ENCODE measurements at places on chromosomes 12 and 14.
A peak's percentile ranks its signal among the peaks of the same experiment; 100 is the strongest.

DNA sequence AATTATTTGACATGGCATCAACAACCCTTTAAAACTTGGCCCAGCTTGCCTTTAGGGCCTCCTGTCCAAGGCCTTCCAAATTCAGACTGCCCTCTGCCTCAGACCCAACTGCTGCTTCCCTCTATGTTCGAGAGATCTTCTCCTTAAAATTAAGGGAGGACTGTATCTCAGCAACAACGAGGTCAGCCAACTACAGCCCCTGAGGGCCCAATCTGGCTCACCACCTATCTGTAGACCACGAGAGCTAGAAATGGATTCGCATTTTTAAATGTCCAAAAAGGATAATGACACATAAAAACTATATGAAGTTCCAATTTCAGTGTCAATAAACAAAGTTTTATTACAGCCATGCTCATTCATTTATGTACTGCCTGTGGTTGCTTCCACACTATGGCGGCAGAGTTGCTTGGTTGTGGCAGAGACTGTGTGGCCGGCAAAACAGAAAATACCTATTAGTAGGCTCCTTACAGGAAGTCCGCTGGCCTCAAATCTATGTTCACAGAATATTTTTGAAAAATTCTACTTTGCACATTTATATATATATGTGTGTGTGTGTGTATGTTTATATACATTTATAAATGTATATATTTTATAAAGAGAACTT is 1026.9 kb downstream of the BCL11B start:
- DNase-seq = no peak

- no peak for DNase-seq
Measured at GRCh38 chr12:18824287-18824686, 86.4 kb downstream of the CAPZA3 start.

DNA sequence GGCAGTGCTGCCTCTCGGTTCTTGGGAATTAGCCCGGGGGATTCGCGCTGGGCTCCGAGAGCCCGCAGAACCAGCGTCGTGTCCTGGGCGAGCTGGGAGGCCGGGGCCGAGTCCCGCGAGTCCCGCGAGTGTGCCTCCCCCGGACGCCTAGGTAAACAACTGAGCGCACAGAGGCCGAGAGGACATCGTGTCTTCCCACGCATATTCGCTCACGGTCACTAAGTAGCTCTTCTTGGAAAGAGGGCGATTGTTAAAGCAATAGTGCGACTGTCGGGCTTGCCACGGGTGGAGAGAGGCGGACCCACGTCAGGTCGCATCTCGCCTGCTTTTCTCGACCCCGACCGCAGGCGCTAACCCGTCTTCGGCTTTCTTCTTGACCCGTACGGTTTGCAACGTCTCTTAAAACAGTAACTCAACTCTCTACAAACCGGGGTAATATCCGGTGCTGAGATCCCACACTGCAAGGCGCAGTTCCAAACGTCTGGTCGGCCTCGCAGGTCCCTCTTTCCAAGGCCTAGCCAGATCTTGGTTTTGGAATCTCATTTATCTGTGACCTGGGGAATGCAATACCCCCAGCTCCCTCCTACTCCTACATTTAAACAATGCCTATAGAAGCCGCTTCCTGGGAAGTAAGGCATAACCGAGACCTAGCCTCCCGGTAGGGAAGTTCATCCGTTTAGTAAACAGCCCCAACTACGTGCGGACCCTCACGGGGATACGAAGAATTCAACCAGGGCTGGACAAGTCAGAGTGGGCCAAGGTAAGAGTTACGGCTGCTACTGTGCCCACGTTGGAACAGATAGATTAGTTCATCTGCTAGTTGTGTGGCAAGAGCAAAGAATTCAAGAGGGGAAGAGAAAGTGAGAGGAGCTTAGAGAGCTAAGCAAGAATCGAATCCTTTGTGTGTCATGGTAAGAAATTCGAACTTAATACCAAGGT is 736 bp upstream of the PHLDA1 start:
- DNase-seq = peak; percentile 58

GRCh38 chr12:94145191-94145983 is 3.0 kb upstream of the PLXNC1 start:
- DNase-seq = no peak

DNA sequence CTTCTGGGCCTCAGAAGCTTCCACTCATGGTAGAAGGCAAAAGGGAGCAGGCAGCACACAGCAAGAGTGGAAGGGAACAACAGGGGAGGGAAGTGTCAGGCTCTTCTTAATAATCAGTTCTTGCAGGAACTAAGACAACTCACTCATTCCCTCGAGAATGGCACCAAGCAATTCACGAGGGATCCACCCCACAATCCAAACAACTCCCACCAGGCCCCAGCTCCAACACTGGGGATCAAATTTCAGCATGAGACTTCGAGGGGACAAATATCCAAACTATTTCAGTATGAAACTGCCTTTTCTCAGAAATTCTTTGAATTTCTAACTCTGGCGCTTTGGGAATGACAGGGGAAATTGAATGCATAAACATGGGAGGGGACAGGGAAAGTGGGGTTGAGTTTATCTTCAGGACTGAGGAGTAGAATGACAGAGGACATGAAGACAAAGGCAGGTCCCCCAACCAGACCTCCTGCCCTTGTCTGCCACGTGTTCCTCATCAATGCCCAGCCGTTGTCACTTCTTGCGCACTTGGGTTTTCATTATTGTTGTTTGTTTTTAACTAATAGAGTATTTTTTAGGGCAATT is 24.6 kb upstream of the APOF start:
- DNase-seq = no peak

DNA sequence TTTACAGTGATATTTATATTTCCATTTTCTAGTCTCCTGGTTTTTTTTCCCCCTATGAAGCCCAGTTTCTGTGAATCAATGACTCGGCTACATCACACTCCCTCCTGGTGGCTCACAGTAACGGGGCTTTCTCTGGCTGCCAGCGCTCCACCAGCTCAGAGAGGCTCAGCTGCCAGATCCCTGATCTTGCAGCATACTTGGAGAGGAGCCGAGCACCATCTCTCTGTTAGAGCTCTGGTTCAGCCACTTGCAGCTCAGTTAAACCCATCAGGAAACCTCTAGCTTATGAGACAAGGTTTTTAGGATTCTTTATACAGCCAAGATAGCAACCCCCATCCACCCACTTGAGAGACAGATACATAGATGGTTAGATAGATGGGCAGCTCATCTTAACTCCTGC is 74.6 kb downstream of the CIT start:
- peak; percentile 82 for DNase-seq

- no peak for DNase-seq
Measured at GRCh38 chr12:106204312-106204711, 43.5 kb downstream of the CKAP4 start.

GRCh38 chr12:84843593-84844144 is 68.9 kb downstream of the SLC6A15 start:
- DNase-seq = no peak

- no peak for DNase-seq
Measured at GRCh38 chr12:107480836-107481608, 204.6 kb upstream of the PWP1 start.

DNA sequence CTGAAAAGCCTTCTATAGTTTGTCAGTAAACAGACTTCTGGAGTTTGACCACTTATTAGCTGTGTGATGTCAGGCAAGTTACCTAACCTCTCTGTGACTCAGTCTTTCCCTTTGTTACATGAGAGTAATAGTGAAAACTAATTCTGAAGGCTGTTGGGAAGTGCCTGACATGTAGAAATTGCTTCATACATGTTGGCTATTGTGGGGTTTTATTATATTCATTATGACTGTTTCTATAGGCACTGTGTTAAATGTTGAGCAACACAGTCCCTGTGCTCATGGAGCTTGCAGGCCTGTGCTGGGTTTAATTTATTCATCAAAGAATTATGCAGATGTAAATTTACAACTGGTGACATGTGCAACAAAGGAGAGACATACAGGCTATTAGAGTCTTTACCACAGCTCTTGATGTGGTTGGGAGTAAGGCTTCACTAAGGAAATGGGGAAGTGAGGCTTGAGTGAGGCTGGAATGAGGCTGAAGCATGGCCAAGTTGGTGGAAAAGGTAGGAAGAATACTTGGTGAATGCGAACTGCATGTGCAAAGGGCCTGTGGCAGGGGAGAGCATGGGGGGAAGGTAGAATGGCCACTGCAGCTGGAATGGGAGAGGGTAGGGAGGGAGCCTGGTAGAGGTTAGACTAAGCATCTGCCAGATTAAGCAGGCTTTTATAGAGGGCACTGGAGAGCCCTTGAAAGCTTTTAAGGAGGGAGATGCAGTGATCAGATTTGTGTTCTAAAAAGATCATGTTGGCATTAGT is 236.4 kb upstream of the CRY1 start:
- DNase-seq = no peak
